Peyer's patch (tissue), 4 donors: ENCODE measurements at places on chromosomes 12 and 14. TPM values are rescaled to one million over a fixed set of nuclear protein-coding genes. Genes with fewer than 3 reads are reported as not detected.

GZMB gene
- total RNA-seq, result not detected

LRCOL1 gene
- not detected for total RNA-seq

TEX52 gene
- not detected for total RNA-seq

NAA25 gene
- 18.9 TPM for total RNA-seq

NUP37 gene
- 23.2 TPM for total RNA-seq

L3HYPDH gene
- 44.7 TPM for total RNA-seq

SP7 gene
- not detected for total RNA-seq

MMP14 gene
- total RNA-seq, result 88.3 TPM

NDUFA12 gene
- 54.7 TPM for total RNA-seq

MSRB3 gene
- total RNA-seq, result 7.5 TPM

PTPRQ gene
- not detected for total RNA-seq
